ENCODE measurements at places on chromosomes 7 and 10.
A peak's percentile ranks its signal among the peaks of the same experiment; 100 is the strongest.

GRCh38 chr10:21372651-21373410, 152.7 kb downstream of the SKIDA1 start:
- peak; percentile 8 for DNase-seq

DNA sequence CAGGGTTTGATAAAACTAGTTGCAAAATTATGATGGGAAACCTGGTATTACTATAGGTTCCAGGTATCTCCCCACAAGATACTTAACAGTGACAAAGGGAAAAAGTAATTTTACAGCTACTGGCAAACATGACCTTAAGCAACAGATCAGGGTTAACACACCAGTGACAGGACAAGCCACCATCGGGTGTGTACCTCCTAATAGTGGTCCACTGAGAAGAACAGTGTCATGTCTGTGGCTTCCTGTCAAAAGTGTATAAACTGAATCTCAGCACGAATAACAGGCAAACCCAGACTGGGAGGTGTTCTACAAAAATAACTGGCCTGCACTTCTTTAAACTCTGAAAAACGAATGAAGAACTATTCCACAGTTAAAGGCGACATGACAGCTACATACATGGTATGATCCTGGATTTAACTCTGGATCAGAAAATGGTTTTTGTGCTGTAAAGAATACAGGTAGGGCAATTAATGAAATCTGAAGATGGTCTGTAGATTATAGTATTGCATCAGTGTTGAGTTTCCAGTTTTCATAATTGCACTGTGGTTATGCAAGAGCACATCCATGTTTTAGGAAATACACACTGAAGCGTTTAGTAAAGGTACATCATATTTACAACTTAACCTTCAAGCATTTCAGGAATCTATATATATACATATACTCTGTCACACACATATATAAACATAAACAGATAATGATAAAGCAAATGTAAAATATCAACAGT, 32.0 kb upstream of the ARMS2 start:
- no peak for DNase-seq

DNA sequence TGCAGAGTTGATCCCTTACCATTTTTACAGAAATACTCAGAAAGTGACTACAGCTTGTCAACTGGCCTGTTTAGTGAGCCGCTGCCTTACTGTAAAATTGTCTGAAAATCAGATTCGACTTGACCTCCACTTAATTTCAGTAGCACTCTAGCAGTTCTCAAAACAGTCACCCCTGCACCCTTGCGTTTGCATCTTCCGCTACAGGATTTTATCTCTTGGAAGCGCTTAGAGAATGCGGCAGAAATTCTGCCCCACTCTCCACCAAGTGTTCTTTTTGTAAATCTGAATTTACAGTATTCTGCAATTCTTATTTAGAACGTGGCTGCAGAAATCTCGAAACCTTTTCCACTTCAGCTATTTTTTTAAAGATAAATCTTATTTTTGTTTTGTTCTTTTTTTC, 1.9 kb upstream of the TWIST1 start:
- DNase-seq: no peak

GRCh38 chr10:44517635-44518034, 132.7 kb upstream of the CXCL12 start:
- peak; percentile 3 for DNase-seq

- DNase-seq: no peak
Observed at GRCh38 chr7:2825559-2826227, 18.4 kb downstream of the GNA12 start.
